Activated CD4-positive, alpha-beta T cell treated with anti-CD3 and anti-CD28 coated beads, Interleukin-2, amount 50 U/mL, for 24 hours (primary cell): ENCODE measurements at places on chromosomes 4 and X.

- no peak for DNase-seq
Measured at GRCh38 chrX:103073467-103073866, 9.5 kb upstream of the BEX1 start.

DNA sequence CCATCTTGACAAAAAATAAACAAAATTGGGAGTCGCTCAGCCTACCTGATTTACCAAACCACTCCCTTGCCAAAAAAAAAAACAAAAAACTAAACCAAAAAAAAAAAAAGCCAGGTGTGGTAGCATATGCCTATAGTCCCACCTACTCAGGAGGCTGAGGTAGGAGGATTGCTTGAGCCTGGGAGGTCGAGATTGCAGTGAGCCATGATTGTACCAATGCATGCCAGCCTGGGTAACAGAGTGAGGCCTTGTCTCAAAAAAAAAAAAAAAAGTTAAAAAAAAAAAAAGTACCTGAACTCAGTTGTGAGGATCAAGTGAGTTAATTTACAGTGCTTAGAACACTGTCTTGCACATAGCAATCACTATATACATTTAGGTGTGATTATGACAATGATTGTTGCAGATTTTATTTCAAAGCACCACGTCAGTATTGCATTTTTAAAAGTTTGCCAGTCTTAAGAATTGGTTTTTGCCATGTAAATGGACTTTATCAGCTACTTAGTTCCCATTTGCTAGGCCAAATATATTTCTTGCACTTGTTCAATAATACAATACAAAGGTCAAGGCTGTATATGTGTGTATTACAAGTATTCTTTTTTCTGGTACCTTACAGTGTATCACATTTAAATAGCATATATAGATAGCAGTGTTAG is 4.6 kb downstream of the NUDT9 start:
- no peak for DNase-seq

GRCh38 chr4:53640576-53641453 is 49.5 kb upstream of the LNX1 start:
- no peak for DNase-seq

DNA sequence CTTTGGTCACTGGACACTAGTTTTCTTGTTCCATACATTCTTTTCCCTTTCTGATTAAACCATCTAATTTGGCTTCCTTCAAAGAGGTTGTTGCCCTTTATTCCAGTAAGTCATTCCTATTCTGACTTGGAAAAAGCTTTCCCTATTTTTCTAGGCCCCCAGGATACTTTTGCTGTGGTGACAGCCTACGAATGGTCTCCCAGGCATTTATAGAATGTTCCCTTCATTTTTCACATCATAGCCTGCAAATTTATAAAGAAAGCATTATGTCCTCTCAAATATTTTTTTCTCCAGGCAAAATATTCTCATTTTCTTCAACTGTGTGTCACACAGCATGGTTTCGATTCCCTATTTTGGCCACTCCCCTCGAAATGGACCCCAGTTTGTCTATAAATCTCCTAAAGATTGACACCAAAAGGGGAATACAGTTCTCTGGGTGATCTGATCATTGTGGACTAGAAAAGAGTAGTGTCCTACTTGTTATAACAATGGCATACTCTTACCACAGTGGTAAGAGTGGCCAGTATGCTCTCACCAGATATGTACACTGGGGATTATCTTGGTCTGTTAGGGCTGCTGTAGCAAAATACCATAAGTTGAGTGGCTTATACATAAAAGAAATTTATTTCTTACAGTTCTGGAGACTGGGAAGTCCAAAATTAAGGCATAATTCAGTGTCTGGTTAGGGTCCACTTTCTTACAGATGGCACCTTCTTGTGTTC is 41.5 kb upstream of the BMP2K start:
- DNase-seq = no peak

GRCh38 chr4:8754634-8755589 is 116.7 kb downstream of the HMX1 start:
- no peak for DNase-seq

GRCh38 chr4:188175288-188175687 is 36.0 kb downstream of the TRIML1 start:
- no peak for DNase-seq
